ENCODE measurements at places on chromosomes 12 and 14.
A peak's percentile ranks its signal among the peaks of the same experiment; 100 is the strongest.

DNA sequence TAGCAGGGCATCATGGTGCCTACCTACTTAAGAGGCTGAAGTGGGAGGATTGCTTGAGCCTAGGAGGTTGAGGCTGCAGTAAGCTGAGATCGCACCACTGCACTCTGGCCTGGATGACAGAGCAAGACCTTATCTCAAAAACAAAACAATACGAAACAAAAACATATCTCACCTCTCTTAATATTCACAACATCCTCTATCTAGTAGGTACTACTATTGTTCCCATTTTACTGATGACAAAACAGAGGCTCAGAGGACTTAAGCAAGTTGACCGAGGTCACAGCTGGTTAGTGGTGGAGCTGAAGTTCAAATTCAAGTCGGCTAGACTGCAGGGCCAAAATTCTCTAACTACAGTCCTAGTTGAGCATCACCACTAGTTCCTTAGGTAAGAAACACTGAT, 172.3 kb upstream of the EEA1 start:
- no peak for DNase-seq

DNA sequence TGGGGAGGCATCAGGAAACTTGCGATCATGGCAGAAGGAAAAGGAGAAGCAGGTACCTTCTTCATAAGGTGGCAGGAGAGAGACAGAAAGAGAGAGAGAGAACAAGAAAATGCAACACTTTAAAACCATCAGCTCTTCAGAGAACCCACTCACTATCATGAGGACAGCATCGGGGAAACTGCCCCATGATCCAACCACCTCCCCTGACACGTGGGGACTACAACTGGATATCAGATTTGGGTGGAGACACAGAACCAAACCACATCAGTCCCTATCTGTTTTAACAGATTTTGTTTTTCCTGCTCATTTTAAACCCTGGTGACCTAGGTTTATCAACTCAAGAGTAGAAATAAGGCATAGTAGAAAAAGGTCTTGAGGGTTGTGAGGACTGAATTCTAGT, 210.1 kb upstream of the PLXNC1 start:
- no peak for DNase-seq

GRCh38 chr12:31715283-31715825, 13.5 kb downstream of the AMN1 start:
- peak; percentile 60 for DNase-seq

DNA sequence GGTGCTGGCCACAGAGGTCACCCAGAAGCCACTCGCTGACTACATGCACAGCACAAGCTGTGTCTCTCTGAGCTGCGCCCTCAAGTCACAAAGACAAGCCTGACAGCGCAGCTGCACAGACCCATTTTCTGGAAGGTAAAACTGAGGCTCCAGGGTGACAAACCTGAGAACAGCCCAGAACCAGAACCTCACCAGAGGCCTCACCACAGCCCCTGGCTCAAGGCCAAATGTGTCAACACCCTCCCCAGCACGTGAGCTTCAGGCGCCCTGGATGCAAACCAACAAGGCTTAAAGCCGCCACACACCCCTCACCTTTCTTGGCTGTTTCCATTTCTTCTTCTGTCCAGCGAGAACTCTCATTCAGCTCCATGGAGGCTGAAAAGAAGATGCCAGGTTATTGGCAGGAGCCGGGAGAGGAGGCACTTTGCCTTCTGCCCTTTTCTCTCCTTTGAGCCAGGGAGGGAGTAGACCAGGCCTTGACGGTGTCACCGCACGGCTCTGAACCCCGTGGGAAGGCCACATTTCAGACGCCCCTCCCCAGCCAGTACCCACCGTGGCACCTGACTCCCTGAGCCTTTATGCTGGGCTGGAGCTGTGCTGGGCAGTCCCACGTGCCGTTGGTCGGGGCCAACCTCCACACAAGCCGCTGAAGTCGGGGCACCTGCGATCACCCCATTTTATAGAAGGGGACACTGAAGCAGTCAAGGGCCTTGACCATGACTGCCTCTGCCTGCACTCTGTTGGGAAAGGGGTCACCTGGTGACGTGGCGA, 103.1 kb downstream of the RFLNA start:
- DNase-seq = peak; percentile 54

DNA sequence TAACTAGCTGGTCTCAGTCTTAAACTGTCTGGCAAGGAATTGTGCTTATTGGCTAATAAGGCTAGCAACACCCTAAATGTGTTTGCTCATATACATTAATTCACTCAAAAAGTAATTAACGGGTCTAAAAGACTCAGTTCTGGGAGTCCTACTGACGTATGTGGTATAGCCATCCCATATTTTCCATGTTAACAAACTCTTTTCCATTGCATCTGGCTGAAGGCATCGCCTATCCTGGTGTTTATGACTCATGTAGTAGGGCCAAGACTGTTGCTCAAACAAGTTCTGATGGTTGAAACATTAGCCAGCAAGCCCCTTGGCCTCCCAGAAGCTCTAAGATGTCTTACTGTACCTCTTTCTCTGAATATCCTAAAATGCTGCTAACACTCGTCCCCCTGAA, 98.5 kb downstream of the PHLDA1 start:
- DNase-seq = peak; percentile 57

- DNase-seq = no peak
Measured at GRCh38 chr12:49869816-49870500, 27.1 kb upstream of the BCDIN3D start.

DNA sequence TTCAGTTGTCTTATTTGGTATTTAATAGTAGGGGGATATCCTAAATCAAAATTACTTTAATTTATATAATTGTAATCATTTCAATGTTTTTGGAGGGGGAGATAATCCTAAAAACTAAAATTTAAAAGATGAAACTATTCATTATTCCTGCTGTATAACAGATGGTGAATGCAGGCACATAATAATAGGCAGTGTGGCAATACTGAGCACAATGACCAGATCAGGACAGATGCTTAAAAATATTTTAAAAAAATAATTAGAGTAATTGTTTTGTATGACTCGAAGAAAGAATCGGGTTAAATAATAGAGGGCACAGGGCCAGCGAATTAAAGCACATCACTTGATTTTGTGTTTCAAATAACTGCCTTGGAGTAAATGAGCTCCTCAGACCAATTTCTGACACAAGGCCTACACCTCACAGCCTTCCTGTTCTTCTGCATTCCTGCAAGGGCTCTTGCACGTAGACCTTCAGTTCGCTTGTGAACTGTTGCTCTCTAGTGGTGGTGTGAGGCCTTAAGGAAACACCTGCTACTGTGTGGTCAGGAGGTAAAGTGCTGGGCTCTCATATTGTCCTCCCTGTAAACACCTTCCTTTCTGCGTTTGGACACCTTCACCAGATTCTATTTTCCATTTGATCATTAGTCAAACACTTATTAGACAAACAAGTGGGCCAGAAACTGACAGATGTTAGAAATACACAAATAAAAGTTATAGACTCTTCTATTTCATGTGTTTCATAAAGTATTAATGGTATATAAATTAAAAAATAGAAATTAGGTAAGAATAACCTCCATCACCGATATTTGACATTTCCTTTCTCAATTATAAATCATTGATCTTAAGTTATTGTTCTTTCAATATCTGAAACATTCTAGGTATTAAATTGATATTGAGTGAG, 29.3 kb upstream of the KLRF1 start:
- peak; percentile 82 for DNase-seq

- no peak for DNase-seq
Measured at GRCh38 chr14:91300283-91300895, 55.9 kb upstream of the GPR68 start.

GRCh38 chr14:105165134-105165704, 3.4 kb downstream of the JAG2 start:
- DNase-seq = peak; percentile 33

GRCh38 chr12:58529897-58530741, 390.2 kb downstream of the LRIG3 start:
- no peak for DNase-seq

DNA sequence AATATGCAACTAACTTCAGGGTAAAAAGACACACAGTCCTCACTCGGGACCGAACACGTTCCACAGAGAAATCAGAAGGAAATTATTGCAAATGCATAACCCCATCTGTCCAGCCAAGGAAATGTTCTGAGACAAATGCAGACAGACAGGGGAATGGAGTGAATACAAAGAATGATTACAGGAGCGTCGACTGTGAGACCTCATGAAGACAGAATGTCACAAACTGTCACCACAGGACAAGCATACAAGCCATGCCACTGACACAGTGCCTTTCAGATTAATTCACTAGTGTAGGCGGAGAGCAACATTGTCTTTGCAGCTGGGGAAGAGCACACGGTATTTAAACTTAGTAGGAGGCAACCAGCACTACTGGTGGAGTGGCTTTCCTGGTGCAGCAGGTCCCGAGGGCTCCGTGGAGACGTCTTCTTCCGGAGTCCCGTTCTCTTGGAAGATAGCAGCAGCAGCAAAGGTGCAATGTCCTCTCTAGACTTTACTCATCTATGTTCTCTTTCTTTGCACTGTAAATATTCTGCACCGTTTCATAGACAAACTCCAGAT, 44.6 kb downstream of the FBXO21 start:
- no peak for DNase-seq

GRCh38 chr14:105503935-105504692, 13.1 kb downstream of the TEDC1 start:
- peak; percentile 45 for DNase-seq

- no peak for DNase-seq
Measured at GRCh38 chr12:70648191-70648590, 11.0 kb upstream of the PTPRB start.

DNA sequence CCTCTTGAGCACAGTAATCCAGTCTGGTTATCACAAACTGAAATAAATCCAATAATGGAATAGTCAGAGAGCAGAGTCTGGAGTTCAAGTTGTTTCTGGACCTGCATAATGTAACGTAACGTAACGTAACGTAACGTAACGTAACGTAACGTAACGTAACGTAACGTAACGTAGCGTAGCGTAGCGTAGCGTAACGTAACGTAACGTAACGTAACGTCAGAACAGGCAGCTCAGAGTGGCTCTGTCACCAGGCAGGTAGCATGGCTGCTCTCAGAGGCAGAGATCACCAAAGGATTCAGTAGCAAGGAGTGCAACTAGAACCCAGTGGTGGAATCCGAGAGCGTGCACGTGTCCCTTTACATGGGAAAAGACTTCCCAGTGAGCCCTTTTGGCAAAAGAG, 85.7 kb upstream of the USP44 start:
- no peak for DNase-seq

DNA sequence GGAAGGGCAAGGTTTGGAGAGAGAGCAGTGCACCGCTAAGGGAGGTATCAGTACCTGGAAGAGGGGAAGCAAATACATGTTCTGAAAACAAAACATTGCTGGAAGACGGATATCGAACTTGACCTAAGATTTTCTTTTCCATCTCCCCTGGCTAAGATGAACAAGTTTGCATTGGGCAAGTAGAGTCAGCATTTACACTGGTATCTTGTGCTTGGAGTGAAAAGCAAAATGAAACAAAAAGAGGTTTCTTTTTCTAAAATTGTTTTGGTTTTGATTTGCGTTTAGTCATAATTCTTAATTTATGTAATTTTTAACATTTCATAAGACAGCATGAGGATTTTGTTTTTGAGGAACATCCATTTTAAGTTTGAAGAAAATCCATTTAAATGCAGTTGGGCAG, 881.6 kb downstream of the NRXN3 start:
- DNase-seq = no peak
